Non-pigmented ciliary epithelial cell (primary cell): ENCODE measurements at places on chromosomes 3 and 15.

- DNase-seq = no peak
Measured at GRCh38 chr3:31213869-31214486, 318.7 kb upstream of the STT3B start.

GRCh38 chr15:58483376-58483775 is 51.6 kb downstream of the LIPC start:
- DNase-seq = no peak

DNA sequence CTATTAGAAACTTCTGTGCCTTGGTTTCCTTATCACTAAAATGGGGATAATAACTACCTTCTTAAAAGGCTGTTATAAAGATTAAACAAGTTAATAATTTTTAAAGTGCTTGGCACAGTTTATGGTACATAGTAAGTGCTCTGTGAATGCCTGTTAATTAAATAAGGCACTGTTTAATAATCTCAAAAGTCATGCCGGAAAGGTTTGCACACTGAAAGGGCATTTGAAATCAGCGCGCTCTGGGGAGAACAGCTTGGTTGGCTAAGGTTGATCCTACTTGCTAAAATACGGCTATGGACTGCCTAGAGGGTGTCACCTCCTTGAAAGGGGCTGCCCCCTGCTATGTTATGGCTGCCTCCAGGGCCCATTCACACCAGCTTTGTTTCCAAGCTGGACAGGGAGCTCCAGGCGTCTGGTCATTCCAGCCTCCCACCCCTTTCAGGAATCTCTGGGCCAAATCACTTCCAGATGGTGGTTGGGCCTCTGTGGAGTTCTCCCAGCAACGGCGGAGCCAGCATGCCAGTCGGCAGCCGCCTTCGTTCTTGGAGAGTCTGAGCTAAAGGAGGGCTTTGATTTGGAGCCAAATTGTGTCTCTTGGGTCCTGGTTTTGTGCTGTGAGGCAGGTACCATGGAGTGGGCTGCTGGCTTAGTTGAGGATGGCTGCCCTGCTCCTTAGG is 5.9 kb downstream of the FLNB start:
- no peak for DNase-seq

DNA sequence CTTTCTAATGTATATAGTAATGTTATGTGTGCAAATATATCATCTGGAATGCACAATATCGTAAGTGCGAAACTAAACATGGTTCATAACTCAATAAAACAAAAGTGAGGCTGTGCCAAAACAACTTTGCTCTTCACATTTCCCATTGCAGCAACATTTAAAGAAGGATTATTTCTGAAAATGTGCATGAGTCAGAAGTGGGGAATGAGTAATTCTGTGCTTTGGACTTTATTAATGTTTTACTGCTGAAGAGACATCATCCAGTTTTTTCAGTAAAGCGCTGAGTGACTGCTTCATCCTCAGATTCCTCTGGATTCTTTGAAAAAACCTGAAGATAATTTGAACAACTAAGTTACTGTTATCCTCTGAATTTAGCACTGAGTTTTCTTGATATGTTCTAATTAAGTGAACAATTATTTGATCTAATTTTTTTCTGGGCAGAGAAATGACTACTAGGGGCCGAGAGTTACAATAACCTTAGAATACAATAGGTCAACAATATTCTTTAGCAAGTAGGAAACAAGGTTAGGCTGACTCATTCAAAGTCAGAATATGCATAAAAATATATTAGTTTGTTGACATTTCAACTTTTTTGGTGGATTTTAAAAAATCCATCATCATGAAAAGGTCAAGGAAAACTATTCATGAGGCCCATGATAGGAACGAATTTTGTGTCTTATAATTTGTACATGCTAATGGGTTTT is 20.0 kb upstream of the PLCL2 start:
- no peak for DNase-seq

DNA sequence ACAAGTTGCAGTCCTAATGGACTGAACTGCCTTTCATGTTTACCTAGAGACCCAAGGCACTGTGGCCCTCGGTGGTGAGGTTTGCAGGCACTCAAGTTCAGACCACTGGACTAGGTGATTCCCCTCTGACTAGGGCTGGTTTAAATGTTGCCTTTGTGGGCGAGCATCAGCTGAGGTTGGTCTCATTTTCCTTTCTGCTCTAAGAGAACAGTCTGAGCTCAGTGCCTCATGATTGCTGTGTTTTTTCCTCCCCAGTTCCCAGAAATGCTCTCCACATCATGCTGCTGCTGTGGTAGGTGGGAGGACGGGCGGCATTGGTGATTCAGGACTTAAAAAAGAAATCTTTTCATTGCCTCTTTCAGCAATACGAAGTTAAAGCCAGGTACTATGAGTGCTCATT is 237.2 kb downstream of the MBNL1 start:
- DNase-seq = no peak
